ENCODE measurements at places on chromosomes 6 and 20.

GRCh38 chr6:160177220-160177619 lies 55.6 kb downstream of the SLC22A1 start:
- no peak for DNase-seq

DNA sequence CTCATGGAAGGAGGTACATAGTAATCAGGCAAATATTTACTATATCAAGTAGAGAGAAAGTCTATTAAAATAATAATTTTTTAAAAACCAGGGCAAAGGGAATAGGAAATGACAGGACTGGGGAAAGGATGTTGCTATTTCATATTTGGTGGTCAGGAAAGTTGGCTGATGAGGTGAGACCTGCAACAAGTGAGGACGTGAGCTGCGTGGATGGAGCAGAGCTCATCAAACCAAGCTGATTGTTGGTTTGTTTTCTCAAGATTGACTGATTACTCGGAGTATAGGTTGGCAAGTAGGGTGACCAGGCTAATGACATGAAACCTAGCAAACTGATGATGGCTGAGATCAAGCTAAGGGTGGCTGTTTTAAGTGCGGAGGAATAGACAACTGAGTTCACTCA lies 6.0 kb downstream of the GJA1 start:
- no peak for DNase-seq

DNA sequence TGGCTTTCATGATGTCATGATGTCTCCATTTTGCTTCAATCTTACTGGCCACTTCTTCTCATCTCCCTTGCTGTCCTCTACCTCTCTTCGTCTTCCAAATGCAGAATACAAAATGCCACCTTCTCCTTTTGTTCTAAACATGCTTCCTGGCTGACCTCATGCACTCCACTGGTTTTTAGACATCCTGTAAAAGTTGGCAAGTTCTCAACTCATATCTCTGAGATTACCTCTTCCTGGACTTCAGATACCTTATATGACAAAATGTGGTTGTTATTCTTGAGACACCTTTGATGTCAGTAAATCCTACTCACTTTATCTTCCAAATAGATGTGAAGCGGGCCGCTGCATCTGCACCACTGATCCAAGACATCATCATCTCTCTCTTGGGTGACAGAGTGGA lies 212.7 kb upstream of the FOXA2 start:
- DNase-seq, result no peak

DNA sequence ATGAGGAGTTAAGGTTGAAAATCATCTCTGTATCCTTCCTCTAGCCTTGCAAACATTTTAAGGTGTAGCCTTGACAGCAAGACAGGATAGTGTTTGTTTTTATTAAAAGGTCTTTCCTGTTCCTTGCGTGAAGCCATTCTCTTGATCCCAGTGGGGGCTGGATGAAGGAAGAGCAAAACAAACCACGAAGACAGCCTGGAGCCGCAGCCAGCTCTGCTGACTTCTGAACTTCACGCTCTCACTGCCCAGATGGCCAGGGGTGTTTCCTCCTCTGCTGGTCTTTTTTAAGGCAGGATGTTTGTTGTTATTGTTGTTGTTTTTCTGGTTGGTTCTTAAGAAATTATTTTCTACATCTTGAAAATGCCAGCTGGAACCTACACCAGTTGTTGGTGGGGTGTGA lies 156.4 kb downstream of the MTHFD1L start:
- no peak for DNase-seq

DNA sequence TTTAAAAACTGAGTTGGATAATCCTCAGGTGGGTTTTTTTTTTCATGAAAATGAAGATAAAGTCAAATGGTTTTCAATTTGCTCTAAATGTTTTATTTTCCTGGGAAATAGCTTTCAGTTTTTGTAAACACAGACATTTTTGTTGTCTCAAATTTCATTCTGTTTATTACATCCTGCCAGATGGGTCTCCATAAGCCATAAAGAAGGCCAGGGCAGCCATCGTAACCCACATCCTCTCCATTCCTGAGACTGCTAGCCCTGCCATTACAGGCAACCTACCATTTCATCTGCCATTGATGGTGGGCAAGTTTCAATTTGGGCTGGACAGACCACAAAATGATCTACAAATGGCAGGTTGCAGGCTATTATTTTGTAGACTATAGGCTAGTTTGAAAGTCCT lies 60.8 kb downstream of the BTBD3 start:
- no peak for DNase-seq

- DNase-seq, result no peak
Measured at GRCh38 chr20:38835792-38836191, 30.3 kb downstream of the PPP1R16B start.

GRCh38 chr6:138728662-138729061 lies 44.9 kb upstream of the CCDC28A start:
- no peak for DNase-seq

DNA sequence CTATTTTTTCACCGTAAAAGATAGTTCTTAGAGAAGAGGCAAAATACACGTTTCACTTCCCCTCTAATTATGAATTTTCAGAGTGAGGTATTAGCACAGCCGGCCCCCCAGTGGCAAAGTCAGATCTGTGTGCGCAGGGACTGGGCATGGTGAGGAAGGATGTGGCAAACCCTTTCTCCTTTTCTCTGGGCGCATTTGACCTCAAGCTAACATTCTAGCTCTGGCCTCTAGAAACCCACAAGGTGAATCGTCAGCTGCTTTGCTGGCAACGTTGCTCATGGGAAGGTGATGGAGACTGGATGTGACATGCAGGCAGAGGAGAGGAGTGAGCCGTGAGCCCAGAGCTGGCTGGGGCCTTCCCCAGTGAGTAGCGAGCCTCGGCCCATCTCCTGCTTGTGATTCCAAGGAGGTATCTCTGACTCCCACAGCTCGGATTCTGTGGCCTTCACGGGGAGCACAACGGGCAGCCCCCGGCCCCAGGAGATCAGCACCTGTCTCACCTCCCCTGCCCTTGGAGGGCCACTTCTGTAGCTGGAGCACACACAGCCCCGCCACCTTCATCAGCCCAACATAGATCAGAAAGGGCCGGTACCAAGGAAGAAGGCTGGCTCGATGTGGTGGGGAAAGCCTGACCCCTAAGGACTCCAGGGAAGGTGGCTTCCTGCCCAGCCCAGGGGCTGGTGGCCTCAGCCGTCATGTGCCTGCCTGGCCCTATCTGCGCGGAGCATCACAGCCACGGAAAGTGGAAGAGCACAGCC lies 152.8 kb downstream of the TAF4 start:
- peak; percentile 31 for DNase-seq

- no peak for DNase-seq
Measured at GRCh38 chr6:170063851-170064602, 226.9 kb downstream of the DLL1 start.

- no peak for DNase-seq
Measured at GRCh38 chr6:87718662-87719433, 16.8 kb upstream of the AKIRIN2 start.

DNA sequence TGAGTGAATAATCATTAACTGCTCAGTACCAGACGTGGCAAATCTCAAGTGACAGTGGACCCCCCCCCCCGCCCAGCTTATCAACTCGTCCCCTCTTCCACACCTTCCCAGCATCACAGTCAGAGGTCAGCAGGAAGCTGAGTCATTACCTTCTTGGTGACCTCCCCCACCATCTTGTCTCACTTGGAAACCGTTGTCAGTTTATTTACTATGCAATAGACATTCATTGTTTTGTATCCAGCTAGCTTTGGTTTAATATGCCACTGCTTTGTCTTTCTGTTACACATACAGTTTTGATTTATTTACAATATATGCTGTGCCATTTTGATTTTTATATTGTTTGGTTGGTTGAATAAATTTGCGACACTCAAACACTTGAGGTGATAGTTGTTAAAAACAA lies 158.1 kb downstream of the QKI start:
- DNase-seq, result no peak

- peak; percentile 91 for DNase-seq
Measured at GRCh38 chr6:27126815-27127537, 120.5 kb upstream of the PRSS16 start.

- DNase-seq, result no peak
Measured at GRCh38 chr6:6002848-6003620, 3.7 kb downstream of the NRN1 start.

- no peak for DNase-seq
Measured at GRCh38 chr6:122075917-122076316, 323.5 kb upstream of the HSF2 start.

Measured in mucosa of descending colon (tissue), 3 donors.